ENCODE measurements at places on chromosomes 6 and 20.

- no peak for DNase-seq
Observed at GRCh38 chr6:71404145-71404966, 115.7 kb downstream of the OGFRL1 start.

- no peak for DNase-seq
Observed at GRCh38 chr6:165663377-165663735, 315 bp upstream of the PDE10A start.

GRCh38 chr6:159686703-159687102, 6.3 kb downstream of the SOD2 start:
- no peak for DNase-seq

- no peak for DNase-seq
Observed at GRCh38 chr6:26404546-26404945, 2.5 kb downstream of the BTN3A1 start.

DNA sequence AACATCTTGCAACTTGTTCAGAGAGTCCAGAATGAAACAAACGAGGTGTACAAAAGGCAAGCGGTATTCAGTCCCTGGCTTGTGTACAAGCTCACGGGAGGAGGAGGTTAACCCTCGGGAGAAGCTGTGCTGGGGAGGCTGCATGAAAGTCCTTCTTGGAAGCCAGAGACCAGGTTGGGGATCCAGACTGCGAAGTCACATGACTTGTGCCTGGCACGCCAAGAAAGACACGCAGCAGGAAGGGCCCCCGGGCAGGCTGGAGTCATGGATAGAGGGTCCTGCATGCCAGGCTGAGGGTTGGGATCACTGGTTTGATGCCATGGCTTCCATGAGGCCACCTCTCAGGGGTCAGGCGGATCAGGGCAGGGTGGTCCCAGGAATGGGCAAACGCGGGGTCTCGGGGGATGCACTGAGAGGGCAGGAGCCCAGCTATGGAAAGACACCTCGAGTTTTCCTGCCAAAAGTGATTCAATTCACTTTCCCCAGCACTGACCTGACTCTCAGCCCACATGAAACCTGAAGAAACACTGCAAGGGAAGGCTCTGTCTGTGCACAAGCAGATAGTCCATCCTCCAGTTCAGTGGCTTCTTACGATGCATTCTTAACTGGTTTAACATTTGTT, 79.4 kb downstream of the DLL1 start:
- no peak for DNase-seq

DNA sequence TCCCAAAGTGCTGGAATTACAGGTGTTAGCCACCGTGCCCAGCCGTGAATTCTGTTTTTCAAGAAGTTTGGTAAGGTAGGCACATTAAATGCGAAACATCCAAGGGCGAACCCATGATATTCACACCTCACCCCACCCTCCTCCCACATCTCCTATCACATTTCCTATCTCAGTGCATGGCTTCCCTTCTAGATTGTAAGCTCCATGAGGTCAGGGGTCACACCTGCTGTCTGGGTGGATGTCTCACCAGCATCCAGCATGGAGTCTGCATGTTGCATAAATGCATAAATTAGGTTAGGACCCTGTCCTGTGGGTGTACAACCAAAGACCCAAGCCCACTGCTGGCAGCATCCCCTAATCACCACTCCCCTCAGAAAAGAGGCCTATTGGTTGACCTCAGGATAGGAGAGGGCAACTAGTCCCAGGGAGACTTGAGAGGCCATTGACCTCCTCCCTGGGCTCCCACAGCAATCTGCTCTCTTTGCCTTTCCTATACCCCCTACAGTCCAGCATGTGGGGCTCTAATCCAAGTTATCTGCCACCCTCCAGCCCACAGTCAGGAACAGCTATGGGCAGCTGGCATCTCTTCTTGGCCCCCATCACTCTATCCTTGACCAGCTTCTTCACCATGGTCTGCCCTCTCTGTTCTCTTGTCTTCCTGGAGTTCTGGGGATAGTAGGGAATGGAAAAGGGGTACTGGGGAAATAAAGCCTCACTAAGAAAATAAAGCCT, 4.2 kb downstream of the PRRT1 start:
- no peak for DNase-seq

DNA sequence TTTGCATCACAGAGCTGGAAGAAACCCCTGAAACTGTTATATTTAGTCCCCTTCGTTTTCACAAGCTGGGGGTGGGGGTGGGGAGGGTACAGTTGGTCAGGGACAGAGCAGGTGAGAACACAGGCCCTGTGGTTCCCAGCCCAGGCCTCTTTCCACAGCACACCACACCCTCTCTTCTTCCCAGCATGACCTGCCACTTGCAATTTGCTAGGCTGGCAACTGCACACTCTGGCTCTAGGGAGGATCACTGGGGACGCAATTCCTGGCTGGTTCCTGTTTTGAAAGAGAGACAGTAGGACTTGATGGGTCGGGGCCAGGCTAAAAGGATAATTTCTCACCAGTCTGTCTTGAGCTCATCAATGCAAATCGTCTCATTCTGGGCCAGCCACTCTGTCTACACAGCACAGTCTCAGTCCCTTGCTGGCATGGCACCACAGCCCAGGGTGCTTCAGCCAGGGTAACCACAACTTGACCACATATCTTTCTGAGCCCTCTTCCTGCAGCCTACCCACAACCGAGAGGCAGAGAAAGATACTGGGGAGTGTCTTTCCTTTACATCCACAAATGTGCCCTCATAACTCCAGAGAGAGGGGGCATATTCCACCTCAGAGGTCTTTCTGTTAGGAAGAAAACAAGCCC, 41.7 kb upstream of the EMILIN3 start:
- DNase-seq, result no peak

GRCh38 chr6:153015094-153015640, 12.7 kb upstream of the MTRF1L start:
- no peak for DNase-seq

- no peak for DNase-seq
Observed at GRCh38 chr20:58891718-58892140, 39.2 kb downstream of the GNAS start.

GRCh38 chr6:7879980-7880717, 30.4 kb downstream of the TXNDC5 start:
- DNase-seq, result no peak

- DNase-seq, result no peak
Observed at GRCh38 chr6:17932330-17932852, 55.0 kb downstream of the KIF13A start.

DNA sequence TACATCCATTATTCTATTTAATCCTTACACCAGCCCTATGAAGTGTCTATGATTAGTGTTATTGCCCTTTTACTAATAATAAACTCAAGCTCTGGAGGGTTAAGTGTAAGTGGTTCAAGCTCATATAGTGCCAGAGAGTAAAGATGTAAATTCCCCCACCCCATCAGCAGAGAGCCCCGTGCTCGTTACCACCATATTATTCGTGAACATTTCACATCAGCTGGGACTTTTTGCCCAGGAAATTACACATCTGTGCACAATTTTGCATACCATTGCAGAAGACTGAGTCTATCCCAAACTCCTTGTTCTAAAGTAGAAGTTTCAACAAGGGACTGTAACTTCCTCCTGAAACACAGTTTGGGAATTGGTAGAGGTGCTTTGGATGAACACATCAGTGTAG, 220.1 kb downstream of the BCAS1 start:
- no peak for DNase-seq

DNA sequence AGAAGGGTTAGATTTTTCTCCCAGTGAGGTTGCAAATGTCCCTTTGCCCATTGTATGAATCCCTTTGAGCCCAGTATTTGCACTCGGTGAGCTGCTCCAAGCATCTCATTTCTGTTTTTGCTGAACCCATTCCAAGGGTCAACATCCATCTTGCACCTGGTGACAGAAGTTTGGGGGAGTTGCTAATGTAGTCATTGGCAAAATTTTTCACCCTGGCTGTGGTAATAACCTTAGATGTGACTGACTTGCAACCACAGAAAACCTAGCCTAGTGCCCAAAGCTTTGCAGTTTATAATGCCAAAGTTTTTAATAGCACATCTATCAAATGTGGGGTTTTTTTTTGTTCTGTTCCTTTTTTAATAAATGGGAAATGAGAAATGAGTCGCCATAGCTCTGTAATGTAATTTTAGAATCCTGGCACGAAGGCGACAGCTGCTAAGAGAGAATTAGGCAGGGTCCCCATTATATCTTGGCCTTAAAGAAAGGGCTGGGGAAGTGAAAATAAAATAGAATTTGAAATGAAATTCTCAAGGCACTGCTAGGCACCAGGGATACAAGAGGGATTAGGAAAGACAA, 682.8 kb downstream of the KIF16B start:
- DNase-seq, result no peak

DNA sequence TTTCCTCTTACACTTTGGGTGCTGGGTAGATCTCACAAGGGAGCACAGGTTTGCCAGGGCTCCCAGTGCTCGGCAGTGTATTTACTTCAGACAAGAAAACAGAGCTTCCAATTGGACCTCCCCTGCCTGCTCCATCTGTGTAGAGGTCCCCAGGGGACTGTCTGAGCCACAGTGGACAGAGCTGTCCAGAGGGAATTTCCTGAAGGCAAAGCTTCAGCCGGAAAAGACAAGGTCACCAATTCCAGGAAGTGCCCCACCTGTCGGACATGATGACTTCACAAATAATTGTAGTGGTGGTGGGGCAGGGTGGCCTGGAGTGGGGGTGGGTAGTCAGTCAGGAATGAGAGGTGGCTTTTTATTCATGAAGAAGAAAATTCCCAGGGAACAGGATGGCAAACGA, 18.6 kb downstream of the ADGRF5 start:
- DNase-seq, result no peak

DNA sequence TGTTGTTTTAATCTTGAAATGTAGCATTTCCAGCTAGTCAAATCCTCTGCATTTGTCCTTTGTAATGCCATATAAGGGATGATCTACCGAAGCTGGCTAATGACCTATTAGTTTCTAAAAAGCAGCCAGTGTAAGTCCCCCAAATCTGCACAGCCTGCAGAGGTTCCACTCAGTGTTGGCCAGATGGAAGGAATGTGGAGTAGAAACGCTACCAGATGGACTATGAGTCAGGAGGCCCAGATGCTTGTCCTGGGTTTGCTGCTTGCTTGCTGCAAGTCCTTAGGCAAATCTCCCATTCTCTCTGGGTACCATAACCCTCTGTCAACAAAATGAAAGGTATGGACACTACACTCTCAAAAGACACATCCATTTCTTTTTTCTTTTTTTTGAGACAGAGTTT, 149.8 kb downstream of the BTBD9 start:
- DNase-seq, result peak; percentile 92

- DNase-seq, result no peak
Observed at GRCh38 chr6:52535711-52536423, 41.0 kb downstream of the TRAM2 start.

GRCh38 chr6:163757520-163757919, 343.0 kb downstream of the QKI start:
- no peak for DNase-seq

GRCh38 chr6:134080171-134080795, 27.9 kb upstream of the SLC2A12 start:
- DNase-seq, result no peak

GRCh38 chr20:61644378-61645076, 392.5 kb downstream of the CDH4 start:
- DNase-seq, result no peak

DNA sequence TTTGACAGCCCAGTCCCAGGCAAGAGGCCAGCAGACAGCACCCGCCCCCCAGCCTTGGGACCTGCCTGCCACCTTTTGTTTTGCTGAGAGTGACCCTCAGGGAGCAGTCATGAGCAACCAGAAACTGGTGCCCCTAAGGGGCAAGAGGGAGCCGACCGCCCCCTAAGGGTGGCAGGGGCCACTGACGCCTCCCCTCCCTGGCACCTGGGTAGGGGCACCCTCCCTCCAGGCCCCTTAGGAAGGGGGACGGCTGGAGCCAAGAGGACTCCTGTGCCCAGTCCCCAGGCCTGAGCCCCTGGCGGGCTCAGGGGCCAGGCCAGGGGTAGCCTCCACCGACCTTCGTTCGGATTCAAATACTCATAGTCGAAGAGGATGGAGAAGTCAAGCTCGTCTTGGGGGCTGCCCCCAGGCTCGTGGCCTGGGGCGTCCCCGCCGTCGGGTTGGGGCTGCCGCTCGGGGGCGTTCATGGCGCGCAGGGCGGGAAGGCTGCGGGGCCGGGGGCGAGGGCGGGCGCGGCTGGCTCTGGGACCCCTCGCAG, 417 bp downstream of the NFATC2 start:
- DNase-seq, result no peak

DNA sequence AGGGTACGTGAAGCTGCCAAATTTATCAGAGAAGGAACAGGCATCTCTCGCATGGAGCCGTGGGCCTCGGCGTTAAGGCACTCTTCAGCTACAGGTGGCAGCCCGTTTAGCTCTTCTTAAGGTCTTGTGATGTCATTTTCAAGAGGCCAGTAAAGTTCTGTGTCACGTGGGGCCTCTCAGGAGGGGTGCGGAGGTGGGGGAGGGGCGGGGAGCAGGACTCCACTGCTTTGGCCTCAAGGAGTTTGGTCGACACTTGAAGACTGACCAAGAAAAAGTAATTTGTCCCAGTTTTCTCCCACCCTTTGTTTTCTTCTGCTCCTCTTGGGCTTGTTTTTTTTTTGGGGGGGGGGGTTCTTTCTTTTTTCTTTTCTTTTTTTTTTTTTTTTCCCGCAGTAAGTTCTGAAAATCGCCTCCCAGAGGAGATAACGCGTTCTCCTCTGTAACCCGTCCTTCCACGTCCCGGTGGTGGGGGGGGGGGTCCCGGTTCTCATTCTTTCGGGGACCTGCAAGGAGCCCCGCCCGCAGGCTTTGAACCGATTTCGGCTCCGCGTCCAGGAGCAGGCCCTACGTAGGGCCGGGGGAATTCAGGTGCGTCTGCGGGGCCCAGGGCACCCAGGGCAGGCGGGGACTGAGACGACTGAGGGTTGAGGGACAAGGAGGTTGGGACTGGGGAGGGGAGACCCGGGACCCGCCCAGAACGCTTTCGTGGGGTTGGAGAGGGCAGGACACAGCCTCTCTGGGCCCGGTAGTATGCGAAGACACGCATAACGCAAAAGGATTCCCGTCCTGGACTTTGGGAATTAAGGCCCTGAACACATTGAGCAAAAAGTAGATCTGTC, 26.0 kb downstream of the GPX6 start:
- DNase-seq, result peak; percentile 45

GRCh38 chr20:11227602-11228001, 553.8 kb upstream of the JAG1 start:
- no peak for DNase-seq

- DNase-seq, result no peak
Observed at GRCh38 chr6:167826896-167827582, at the start of gene AFDN. TSS of gene AFDN (plus strand) at chr6:167826911. CDS start at chr6:167827133, 222 bp downstream.

GRCh38 chr6:56526860-56527544, 115.7 kb downstream of the DST start:
- no peak for DNase-seq

GRCh38 chr6:84605298-84605697, 159.1 kb downstream of the TBX18 start:
- DNase-seq, result no peak

DNA sequence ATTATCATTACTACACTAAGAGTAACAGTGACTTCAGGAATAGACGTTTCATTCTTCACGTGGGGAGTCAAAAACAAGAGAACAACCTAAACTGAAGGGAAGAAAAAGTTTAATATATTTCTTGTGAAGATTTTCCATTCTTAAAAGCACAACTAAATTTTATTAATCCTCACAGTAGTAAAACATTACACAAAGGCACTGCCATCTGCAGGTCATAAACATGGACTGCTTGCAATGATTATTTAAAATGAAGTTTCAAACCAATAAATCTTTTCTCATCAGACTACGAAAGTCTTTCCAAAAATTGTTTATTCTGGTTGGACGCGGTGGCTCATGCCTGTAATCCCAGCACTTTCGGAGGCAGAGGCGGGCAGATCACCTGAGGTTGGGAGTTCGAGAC, 2.6 kb downstream of the NCOA5 start:
- no peak for DNase-seq

All from NCI-H524 treated with DMSO at 0.1 percent for 48 hours (cell line).